Activated CD8-positive, alpha-beta memory T cell treated with anti-CD3 and anti-CD28 coated beads for 4 hours (primary cell): ENCODE measurements at places on chromosomes 11 and 22.

GRCh38 chr22:29214232-29214631 is 8.5 kb downstream of the EMID1 start:
- no peak for DNase-seq

GRCh38 chr22:43722444-43722843 is 89.7 kb downstream of the EFCAB6 start:
- DNase-seq = no peak

DNA sequence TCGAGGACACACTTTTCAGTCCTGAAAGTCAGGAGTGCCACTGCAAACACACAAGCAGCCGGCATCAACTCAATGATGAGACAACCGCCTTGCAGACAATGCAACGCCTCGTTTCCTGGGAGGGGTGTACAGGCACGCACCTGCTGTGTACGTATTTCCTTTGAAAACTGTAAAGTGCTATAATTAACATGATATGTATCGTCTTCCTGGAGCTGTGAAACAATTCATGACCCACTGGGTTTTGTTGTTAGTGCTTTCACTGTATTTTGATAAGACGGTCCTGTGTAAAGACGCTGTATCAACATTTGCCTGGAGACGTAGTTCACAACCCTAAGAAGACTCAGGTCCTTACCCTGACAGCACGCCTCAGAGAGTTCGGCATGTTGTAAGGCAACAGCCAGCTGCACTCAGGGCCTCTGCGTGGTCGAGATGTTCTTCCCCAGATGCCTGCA is 105.7 kb upstream of the ANO1 start:
- DNase-seq = no peak

- DNase-seq = no peak
Measured at GRCh38 chr11:3052109-3052479, 5.1 kb downstream of the CARS1 start.

GRCh38 chr11:78576549-78577097 is 2.0 kb upstream of the NARS2 start:
- no peak for DNase-seq

GRCh38 chr11:101931692-101932091 is 15.4 kb upstream of the ANGPTL5 start:
- DNase-seq = no peak

DNA sequence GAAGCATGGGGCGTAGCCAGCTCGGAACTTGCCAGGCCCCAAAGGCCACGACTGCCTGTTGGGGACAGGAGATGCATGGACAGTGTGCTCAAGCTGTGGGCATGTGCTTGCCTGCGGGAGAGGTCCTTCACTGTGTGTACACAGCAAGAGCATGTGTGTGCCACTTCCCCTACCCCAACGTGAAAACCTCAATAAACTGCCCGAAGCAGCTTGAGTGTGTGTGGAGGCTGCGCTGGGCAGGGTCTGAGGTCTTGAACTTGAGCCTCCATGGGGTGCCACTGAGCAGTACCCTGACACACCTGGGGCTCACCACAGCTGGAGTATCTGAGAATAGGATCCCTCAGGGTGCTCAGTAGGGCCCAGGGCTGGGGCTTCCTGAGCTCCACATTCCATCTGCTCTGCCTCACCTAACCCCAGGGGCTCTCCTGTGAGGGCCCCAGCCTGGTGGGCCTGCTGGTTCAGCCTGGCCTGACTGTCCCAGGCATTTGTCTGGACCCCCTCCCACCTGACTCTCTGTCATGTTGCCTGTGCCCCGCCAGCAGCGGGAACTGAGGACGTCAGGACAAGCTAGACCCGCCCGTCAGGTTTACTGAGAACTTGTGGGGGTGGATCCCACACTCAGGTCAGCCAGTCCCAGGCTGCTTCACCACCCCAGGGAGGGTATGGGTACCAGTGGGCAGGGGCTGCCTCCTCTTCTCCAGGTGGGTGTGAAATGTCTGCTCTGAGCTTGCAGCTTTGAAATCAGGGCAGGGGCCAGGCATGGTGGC is 3.2 kb downstream of the RASSF7 start:
- no peak for DNase-seq

GRCh38 chr22:44578516-44579230 is 80.6 kb upstream of the RTL6 start:
- no peak for DNase-seq

DNA sequence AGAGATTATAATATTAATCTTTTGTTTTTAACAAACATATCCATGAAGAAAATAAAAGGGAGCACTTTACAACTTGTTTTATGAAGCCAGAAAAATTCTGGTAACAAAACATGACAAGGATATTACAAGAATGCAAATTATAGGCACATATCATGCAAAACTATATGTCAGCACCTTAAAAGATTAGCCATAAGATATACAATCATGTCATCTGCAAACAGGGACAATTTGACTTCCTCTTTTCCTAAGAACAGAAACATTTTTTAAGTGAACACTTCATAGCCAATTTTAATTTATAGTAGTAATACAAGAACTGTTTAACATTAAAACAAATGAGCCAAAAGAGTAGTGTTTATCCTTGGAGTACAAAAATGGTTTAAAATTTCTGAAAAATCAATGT is 916.5 kb upstream of the CNTN5 start:
- DNase-seq = no peak

DNA sequence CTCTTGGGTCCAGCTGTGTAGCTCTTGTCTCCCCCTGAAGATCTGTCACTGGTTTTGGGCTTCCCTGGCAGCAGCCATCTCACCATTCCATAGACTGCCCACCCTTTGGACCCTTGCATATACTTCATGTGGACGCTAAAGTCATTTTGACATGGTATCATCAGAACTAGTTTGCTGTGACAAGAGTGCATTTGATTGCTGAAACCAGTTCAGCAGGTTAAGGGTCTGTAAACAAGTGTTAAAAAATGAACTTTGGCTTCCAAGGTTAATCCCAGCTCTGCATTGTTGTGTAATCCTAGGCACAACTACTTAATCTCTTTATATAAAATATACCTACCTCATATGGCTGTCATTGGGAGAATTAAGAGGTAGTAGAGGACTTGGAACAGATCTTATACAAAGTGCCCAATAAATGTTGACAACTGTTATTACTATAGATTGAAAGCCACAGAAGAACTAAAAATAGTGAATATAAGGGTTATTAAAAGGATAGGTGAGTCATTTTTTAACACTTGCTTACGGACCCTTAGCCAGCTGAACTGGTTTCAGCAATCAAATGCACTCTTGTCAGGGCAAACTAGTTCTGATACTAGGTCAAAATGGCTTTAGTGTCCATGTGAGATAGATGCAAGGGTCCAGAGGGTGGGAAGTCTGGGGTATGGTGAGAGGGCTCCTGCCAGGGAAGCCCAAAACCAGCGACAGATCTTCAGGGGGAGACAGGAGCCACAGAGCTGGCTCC is 29.4 kb downstream of the CCDC90B start:
- no peak for DNase-seq

GRCh38 chr11:34364102-34364501 is 6.3 kb upstream of the ABTB2 start:
- no peak for DNase-seq

DNA sequence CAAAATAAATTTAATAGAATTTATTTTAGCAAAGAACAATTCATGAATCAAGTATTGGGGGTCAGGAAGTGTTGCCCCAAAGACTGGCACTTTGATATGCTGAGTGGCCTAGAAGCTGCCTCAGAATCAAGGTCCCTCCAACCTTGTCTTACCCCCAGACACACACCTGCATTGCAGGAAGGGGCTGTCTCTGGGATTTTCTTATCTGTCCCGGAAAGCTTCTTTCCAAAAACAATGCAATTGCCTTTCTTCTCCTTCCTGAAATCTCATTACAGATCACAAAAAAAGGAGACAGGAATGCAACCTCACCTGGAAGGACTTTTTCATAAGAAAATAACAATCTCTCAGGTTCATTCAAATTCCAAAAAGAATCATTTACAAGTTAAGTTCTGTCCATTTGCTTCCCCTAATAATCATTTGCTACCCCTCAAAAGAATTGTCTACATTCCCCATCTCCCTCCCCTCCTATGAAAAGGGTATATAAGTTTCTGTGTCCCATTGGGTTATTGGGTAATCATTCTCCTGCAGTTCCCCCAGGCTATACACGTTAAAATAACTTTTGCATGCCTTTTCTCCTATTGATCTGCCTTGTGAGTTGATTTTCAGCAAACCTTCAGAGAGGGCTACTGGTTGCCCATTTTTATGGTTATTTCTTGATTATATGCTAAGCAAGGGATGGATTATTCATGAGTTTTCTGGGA is 21.3 kb downstream of the OR10A6 start:
- no peak for DNase-seq

DNA sequence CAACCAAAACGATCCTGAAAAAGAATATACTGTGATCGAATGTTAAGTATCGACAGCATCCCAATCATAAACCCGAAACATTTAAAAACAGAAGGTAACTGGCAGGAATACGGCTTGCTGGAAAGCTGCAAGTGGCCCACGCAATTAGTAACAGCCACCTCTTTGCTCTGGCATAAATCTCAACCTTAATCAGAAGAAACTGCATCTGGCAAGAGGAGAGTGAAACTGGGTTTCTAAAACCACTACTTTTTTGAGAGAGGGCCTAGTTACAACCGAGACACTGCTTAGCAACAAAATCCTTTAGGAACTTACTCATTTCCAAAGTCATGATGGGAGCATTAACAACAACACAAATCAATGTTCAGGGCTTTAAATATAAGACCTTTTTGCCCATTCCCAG is 7.9 kb downstream of the NCAPD3 start:
- no peak for DNase-seq

GRCh38 chr11:44923115-44923514 is 27.6 kb downstream of the TP53I11 start:
- no peak for DNase-seq

- DNase-seq = no peak
Measured at GRCh38 chr11:106400949-106401570, 323.6 kb downstream of the AASDHPPT start.

- no peak for DNase-seq
Measured at GRCh38 chr11:129737831-129738230, 77.8 kb upstream of the TMEM45B start.

DNA sequence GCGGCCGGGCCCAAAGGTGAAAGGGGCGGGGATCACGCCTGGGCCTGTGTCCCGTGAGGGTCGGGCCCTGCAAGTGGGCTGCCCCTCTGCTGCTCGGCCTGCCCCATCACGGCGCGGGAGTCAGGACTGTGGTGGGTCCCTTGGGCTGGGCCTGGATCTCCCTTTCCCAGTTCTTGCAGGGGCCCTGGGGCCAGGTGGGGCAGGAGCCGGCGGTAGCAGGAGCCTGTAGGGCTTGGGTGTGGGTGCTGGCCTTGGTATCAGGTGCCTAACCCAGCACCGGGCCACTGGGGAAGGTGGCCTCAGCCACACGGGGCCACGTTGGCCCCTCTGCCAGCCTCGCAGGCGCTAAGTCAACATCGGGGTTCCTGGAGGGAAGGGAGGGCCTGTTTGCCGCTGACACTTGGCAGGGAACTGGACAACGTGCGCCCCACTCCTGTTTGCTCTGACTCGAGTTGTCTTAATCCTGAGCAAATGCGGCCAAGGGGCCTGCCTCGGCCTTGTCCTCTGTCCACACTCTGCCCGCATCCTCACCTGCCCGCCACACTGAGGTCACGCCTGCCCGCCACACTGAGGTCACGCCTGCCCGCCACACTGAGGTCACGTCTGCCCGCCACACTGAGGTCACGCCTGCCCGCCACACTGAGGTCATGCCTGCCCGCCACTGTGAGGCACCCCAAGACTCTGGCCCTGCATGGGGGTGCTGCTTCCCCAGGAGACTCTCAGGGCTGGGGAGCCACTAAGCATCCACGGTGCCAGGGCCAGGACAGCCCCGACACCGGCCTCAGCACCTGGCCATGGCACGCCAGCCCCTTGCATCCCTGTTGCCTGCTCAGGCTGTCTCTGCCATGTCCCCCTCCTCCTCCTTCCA is 14.2 kb upstream of the MUC5B start:
- no peak for DNase-seq

- DNase-seq = no peak
Measured at GRCh38 chr22:47996446-47996857, 1234.0 kb downstream of the TBC1D22A start.

- DNase-seq = no peak
Measured at GRCh38 chr11:3894128-3894731, 38.8 kb downstream of the STIM1 start.

DNA sequence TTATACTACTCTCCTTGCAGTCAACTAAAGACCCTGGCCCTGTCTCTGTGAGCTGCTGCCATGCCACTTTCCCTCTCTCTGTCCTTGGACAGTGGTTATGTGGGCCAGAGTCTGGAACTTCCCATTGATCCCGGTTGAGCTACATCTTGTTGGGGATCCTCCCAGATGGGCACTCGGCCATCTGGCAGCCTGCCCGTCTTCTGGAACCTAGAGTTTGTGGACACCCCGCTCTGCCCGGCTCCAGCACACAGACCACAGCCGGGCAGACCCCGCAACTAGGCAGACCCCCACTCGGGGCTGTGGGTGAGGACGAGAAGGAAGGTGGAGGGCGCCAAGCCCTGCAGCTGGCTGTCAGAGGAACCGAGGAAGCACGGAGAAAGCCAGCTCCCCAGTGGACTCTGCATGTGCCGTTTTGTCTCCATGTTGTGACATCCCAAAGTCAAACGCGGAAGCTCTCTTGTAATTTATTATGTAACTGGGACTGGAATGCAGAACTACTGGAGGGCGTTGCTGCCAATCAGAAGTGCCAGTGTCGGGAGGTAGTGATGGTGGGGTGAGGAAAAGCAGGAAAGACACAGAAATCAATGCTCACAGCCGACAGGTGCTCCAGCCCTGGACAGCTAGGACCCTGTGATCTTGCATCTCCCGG is 207.7 kb downstream of the CEP164 start:
- DNase-seq = no peak

- no peak for DNase-seq
Measured at GRCh38 chr11:61893981-61894380, 2.6 kb upstream of the FADS3 start.

- no peak for DNase-seq
Measured at GRCh38 chr11:78346799-78347198, 70.8 kb downstream of the GAB2 start.

GRCh38 chr11:61347916-61348461 is 13.7 kb downstream of the CYB561A3 start:
- DNase-seq = no peak

GRCh38 chr11:72430741-72431570 is 3.4 kb downstream of the CLPB start:
- no peak for DNase-seq

GRCh38 chr22:29200901-29201300 is 4.8 kb upstream of the EMID1 start:
- DNase-seq = no peak

DNA sequence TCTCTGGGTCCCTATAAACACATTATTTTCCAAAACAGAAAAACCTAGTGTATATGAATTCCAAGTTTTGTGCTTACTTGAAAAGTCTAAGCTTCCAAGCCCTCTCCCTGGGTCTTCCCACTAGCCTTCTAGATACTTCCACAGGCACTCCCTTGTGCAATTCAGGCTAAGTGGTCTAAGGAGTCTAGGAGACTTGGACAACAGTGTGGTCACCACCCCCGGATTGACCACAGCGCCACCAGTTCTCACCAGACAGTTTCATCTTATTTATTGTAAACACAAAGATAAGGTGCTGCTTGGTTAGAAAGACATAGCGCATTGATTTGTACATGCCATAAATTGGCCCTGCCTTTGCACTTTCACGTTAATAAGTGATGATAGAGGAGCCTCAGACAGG is 623.9 kb downstream of the OPCML start:
- DNase-seq = no peak

- DNase-seq = no peak
Measured at GRCh38 chr22:31400023-31400397, 606 bp downstream of the DRG1 start.

- DNase-seq = no peak
Measured at GRCh38 chr11:16817351-16817750, 78.9 kb downstream of the C11orf58 start.
